Renal cortex interstitium (tissue), 15 donors: ENCODE measurements at places on chromosomes 13 and 19. TPM values are rescaled to one million over a fixed set of nuclear protein-coding genes. Genes with fewer than 3 reads are reported as not detected.

The MEF2B gene
- polyA plus RNA-seq, result 1.6 TPM

The SHANK1 gene
- 4.5 TPM for polyA plus RNA-seq

The ACER1 gene
- polyA plus RNA-seq, result 0.17 TPM

The ZNF814 gene
- 56.1 TPM for polyA plus RNA-seq

The LILRA2 gene
- polyA plus RNA-seq, result 1.1 TPM

The CXCL17 gene
- polyA plus RNA-seq, result not detected

The SIGLEC10 gene
- 1.2 TPM for polyA plus RNA-seq

GRCh38 chr13:112896736-112897602, 72.0 kb upstream of the MCF2L start:
- no peak for DNase-seq
